ENCODE measurements at places on chromosomes 13 and 19.

DNA sequence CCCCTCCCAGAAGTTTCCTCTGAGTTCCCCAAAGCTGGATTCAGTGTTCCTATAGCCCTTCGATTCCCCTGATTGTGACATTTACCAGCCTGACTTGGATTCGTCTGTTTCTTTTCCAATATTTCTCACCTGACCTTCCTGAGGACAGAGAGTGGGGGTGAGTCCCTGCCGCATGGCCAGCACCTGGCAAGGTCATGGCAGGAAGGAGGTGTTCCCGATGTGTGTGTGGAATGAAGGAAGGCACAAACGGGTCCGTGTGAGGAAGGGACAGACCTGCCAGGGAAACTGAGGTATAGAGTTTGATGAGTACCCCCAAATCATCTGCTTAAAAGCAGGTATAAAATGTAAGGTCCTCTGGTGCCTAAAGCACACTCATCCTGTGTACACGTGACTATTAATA is 3.3 kb downstream of the COL4A1 start:
- no peak for DNase-seq

GRCh38 chr13:51541809-51542258 is 42.4 kb upstream of the WDFY2 start:
- DNase-seq = no peak

GRCh38 chr13:113410472-113411201 is 42.7 kb downstream of the ADPRHL1 start:
- no peak for DNase-seq

DNA sequence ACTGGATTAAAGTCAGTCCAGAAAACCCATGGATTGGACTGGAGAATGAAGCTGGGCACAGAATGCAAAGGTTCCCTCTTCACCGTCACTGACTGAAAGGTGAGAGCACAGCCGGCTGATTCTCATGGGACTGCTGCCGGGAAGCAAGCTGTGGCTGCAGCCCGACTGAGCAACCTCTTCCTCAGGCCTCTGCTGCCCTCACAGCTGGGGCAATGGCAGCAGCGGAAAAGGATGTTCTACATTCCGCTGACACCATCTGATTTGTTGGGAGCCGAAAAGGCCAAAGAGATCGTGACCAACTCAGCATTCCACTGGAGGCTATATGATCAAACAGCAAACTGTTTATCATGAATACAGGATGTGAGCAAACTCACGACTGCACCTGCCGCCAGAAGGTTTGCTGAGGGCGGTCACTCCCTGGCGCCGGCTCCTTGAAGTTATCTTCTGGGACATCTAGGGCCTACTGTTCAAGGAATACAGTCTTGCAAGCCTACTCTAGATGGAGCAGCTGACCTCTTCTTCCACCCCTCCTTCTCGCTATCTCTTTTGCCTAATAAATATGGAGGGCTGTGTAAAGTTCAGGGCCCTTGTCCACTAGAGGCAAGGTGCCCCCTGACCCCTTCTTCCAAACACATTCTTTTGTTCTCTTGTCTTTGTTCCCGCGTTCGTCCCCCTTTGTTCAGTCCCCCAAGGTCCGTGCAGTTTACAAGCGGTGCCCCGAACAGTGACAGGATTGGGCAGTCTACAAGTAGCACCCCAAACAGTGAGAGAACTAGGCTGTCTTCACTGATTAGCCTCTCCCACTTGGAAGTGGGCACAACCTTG is 19.6 kb upstream of the SIGLEC6 start:
- no peak for DNase-seq

- DNase-seq = no peak
These were observed 6.6 kb upstream of the SOX1 start for GRCh38 chr13:112060282-112060830.
